Activated CD4-positive, alpha-beta T cell treated with anti-CD3 and anti-CD28 coated beads for 4 hours (primary cell): ENCODE measurements at places on chromosomes 6 and 20.

DNA sequence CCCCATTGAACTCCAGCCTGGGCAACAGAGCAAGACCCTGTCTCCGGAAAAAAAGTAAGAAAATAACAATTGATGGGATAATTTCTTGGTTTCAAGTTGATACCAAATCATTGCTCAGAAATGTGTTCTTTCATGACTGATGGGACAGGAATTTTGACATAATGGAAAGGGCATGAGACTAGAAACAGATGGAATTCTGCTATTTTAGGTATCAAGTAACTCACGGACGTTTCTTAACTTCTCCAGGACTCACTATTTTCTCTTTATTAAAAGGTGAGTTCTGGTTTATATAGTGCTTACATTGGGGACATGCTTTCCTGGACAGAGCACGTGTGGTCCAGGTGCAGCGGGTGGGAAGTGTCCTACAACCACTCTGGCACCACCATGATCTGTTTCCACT lies 6.0 kb upstream of the DSP start:
- no peak for DNase-seq

- DNase-seq = no peak
Measured at GRCh38 chr6:52253494-52253893, 9.2 kb upstream of the IL17F start.

DNA sequence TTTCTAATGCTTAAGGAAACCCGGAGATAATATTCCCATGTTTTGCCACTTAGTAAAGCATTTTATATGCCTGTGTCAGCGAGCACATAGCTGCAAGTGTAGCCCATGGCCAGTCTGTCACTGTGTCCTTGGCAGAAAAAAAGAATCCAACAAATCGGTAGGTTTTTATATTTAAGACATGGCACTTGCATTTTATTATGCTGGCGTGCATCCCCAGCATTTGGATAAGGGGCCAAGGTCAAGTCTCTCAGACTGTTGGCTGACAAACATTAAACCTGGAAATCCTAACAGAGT lies 1.2 kb upstream of the ZNF184 start:
- no peak for DNase-seq

GRCh38 chr20:59043698-59044097 lies 1.1 kb upstream of the PRELID3B start:
- no peak for DNase-seq

- no peak for DNase-seq
Measured at GRCh38 chr6:13539572-13539971, 34.8 kb upstream of the SIRT5 start.

DNA sequence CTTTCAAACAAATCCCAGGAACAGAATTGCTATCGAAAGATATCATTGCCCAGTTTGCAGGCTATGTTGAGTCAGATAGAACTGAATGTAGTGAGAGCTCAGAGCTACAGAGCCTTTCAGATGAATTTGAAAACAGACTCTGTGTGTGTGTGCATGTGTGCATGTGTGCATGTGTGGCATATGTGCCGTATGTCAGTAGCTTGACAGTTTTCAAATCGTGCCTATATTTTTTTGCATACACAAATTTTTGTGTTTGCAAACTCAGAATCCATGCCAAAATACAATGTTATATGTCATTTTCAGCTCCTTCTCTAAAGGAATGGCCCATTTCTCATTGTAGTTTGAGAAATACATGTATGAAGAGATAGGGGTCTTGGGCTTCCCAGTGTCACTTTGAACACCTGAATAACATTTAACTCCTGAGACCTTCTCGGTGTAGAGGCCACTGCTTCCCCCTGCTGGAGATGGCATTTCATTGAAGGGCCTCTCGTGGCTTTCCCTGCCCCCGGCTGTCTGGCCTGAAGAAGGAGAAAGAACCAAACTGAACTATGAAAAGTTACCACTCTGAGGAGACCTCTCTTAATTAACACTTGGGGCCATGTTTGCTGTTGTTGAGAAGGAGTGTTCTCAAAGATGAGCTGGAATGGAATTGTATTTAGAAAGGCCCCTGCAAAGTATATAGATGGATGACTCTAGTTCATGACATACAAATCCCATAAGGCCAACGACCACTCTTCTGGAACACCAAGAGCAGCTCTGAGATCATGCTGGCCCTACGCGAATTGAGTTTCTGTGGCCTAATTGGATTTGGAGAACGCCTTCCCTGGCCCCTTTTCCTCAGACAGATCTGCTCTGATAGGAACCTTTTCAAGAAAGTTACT lies 58.7 kb downstream of the VAPB start:
- peak; percentile 60 for DNase-seq

DNA sequence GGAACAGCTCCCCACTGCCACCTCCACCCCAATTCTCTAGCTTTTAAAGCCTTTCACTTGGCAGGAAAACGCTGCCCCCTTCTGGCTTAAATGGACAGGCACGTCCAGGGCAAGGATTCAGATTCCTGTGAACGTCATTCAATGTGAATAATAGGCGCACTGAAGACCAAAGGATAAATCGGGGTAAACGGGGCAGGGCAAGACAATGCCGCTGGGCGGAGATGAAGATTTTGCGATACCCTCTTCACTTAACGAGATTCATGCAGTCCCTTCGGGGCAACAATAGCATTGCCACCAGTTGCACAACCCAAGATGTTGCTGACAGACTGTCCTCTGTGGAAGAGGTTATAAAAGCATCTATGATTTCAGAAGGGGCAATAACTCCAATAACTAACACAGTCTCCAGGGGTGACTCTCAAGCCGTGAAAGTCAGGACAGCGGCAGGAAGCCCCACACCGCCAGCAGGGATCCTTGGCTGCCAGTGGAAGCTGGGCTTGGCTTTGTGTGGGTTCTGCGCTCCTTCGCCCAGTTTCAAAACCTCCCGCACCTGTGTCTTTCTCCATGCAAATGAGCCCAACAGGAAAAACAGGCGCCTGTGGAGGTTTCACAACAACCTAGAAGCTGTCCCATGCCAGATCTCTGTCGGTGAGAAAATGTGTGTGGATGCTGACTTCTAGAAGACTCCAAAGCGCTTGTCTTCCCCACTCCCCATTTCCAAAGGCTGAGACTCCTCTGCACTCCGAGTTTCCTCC lies 291.8 kb downstream of the BMP7 start:
- DNase-seq = no peak

- DNase-seq = no peak
Measured at GRCh38 chr6:168876956-168877355, 376.7 kb downstream of the THBS2 start.

- no peak for DNase-seq
Measured at GRCh38 chr6:44179072-44179536, 20.5 kb downstream of the CAPN11 start.

- peak; percentile 26 for DNase-seq
Measured at GRCh38 chr20:25470045-25470444, 62.6 kb downstream of the GINS1 start.

- no peak for DNase-seq
Measured at GRCh38 chr20:63099456-63100173, 92.9 kb upstream of the BHLHE23 start.

- DNase-seq = no peak
Measured at GRCh38 chr6:41222513-41222912, 5.6 kb upstream of the TREML4 start.

DNA sequence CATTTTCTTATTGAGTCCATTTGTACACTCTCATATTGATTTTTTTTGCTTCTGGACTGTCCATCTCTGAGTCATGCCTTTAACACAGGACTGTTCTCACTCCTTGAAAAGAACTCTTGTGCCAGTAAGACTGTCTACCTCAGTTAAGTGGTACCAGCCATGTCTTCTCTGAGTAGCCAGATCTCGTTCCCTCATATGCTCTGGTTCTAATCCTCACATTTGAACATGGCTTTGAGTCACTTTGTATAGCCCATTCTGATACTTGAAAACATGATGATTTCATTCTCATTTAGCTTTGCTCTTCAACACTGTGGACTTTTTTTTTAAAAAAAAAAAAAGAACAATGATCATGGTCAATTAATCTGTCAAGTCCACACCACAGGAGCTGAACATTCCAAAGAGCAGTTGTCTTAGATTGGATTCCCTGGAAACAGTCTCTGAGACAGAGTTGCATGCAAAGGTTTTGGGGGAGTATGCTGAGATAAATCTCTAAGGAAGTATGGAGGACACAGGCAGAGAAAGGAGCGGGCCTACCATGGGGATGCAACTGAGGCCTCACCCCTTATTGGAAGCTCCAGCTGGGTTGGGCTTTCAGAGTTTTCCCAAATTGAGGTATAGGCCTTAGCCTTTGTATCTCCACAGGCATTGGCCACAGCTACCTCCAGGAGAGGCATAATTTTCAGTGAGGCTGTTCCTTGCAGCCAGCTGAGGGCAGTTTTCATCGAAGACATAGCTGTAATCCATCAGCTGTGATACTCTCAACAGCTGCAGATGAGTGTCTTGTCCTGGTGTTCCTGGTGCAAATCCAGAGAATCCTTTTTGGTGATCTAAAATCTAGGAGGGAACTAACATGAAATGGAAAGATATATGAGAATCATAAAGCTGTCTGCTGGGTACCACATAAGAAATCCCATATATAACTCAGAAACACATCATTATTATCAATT lies 6.0 kb upstream of the PTCHD4 start:
- no peak for DNase-seq

- no peak for DNase-seq
Measured at GRCh38 chr20:57280221-57280620, 13.8 kb upstream of the BMP7 start.

DNA sequence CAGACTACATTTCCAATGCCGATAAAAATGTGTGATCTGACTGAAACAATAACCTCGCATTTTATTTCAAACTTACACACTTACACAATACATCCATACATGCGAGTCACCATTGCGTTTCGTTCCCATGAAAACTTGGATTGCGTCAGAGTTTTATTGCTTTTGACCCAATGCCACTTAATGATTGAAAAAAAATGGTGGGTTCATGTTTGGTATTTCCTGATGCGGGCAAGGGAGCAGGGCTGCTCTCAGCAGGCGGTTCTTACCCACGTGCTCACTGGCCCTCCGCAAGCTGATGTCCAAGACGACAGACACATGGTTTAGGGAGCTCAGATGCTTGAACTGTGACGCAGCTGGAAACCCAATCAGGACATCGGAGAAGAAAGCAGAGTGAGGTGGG lies 281.0 kb upstream of the SULF2 start:
- DNase-seq = no peak

GRCh38 chr6:28315628-28316027 lies 20.3 kb downstream of the ZSCAN31 start:
- no peak for DNase-seq

DNA sequence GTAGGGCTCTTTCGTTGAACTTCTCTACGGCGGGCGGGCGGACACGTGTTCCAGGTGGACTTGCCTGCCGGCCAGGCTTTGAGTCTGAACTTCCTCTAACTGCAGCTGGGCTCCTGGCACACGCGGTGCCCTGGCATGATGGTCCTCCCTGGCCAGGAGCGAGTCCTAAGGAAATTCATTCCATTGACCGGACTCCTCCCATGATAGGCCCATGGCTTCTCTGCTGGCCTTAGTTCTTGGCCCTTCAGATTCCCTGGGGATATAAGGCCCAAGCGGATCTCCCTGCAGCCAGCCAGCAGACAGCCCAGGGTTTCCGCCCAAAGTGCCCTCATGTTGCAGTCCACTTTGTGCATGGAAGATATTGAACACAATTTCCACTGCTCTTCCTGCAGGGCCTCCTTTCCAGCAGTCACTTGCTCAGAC lies 39.4 kb downstream of the TBC1D7 start:
- no peak for DNase-seq

- no peak for DNase-seq
Measured at GRCh38 chr6:120405947-120406346, 928.3 kb downstream of the TBC1D32 start.
